Midbrain (tissue), 1 donor: ENCODE measurements at places on chromosomes 4 and X.

- DNase-seq = no peak
Observed at GRCh38 chr4:83139514-83140156, 25.1 kb upstream of the PLAC8 start.

GRCh38 chr4:153518001-153518400 lies 51.8 kb downstream of the TMEM131L start:
- DNase-seq = no peak

DNA sequence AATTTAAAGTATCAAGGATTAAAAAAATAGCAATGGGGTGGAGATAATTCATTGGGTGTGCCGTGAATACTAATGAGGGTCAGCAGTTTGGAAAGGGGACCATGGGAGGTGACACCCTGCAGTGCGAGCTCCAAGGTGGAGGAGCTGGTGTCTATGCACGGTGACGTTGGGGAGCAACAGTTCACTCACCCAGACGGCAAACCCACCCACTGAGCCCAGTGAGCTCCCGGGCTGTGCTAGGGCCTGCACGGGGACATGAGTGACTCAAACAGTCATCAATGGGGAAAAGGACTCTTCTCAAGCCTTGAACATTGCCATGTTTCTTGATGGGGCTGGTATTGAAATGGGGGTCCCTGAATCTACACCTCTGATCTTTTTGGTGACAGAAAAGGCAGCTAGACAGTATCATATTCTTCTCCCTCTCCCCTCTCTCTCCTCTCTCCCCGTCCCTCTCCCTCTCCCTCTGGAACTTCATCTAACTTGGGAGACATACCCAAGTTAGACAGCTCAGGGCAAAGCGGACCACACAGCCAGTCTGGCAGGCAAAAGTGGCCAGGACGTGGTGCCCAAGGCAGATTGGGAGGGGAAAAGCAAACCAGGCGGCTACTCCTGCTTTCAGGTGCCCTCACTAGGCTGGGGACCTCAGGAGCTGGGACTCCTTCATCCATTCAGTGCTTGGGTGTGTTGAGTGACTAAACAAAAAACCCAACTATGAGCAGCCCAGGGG lies 26.3 kb upstream of the PPP2R2C start:
- DNase-seq = no peak

DNA sequence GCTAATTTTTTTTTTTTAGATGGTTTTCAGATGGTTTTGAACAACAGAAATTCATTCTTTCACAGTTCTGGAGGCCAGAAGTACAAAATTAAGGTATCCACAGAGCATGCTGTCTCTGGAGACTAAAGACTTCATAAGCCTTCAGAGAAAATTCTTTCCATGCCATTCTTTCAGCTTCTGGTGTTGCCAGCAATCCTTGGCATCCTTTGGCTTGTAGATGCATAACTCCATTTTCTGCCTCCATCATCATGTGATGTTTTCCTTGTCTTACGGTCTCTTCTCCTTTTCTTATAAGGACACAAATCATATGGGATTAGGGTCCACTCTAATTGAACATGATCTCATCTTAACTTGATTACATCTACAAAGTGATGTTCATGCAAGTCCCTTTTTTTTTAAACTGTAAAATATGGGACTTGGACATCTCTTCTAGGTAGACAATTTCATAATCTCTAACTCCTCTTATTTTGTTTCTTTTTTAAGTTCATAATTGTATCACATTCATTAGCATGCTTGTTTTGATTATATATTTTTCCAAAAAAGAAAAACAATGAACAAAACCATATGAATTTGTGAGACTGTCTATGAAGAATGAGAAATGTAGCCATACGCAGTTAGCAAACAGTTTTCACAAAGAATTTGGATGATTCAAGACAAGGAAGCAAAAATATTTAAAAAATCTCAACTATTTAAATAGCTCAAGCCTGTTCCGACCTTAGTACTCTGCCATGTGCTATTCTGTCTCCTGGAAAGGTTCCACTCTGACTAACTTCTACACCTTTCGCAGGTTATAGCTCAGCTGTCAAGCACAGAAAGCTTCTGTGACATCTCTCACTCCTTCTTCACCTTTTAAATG lies 53.1 kb upstream of the GIMD1 start:
- DNase-seq = no peak

GRCh38 chr4:117835566-117835965 lies 198.7 kb upstream of the NDST3 start:
- DNase-seq = no peak

GRCh38 chr4:161419822-161420221 lies 744.0 kb downstream of the FSTL5 start:
- no peak for DNase-seq

DNA sequence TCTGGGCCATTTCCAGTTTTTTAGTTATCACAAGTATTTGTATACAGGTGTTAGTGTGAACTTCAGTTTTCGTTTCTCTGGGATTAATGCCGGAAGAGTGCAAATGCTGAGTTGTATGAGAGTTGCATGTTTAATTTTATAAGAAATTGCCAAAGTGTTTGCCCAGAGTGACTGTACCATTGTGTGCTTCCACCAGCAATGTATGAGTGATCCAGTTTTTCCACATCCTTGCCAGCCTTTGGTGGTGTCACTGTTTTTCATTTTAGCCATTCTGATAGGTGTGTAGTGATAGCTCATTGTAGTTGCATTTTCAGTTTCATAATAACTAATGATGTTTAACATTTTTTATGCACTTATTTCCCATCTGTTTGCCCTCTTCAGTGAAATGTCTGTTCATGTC lies 18.4 kb downstream of the PLS3 start:
- no peak for DNase-seq

- DNase-seq = no peak
Observed at GRCh38 chr4:180947425-180947824, 1295.8 kb upstream of the TENM3 start.

GRCh38 chr4:109977854-109978501 lies 65.3 kb downstream of the EGF start:
- no peak for DNase-seq

- no peak for DNase-seq
Observed at GRCh38 chr4:28228561-28229491, 1368.2 kb downstream of the STIM2 start.
